ENCODE measurements at places on chromosomes 16 and 17.

GRCh38 chr17:79374087-79374689 lies 236.7 kb downstream of the RBFOX3 start:
- no peak for DNase-seq

DNA sequence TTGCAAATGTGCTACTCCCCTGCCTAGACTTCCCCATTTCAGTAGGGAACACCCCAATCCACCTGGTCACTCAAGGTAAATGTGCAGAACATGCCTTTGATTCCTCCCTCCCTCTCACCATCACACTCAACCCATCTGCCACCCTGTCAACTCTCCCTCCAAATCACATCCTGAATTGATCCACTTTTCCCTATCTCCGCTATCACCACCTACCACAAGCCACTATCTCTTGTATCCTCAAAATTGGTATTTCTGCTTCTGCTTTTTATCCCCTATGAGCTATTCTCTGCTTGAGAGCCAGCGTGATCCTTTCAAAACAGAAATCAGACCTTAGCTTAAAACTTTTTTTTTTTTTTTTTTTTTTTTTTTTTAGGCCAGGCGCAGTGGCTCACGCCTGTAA lies 5.4 kb upstream of the NOL11 start:
- DNase-seq: no peak

- no peak for DNase-seq
These were observed 891.8 kb upstream of the SOX9 start for GRCh38 chr17:71229070-71229469.

- DNase-seq: no peak
These were observed 1.0 kb upstream of the SALL1 start for GRCh38 chr16:51151961-51152663.

Measured in stimulated activated CD8-positive, alpha-beta memory T cell treated with anti-CD3 and anti-CD28 coated beads, Interleukin-15, amount 100 ng/mL, for 4 hours (primary cell).